Neuronal stem cell (in vitro differentiated cells): ENCODE measurements at places on chromosomes 1 and 21.

DNA sequence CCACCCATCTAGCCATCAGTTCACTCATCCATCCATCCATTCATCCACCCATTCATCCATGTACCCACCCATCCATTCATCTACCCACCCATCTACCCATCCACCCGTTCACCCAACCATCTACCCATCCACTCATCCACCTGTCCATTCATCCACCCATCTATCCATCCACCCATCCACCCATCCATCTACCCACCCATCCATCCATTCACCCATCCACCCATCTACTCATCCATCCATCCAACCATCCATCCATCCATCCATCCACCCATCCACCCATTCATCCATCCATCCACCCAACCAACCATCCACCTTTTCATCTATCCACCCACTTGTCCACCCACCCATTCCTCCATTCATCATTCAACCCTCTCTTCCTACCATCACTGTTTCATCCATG is 80.3 kb downstream of the KIF14 start:
- DNase-seq: no peak

- no peak for DNase-seq
These were observed 33.9 kb downstream of the TMEM51 start for GRCh38 chr1:15187175-15188129.

DNA sequence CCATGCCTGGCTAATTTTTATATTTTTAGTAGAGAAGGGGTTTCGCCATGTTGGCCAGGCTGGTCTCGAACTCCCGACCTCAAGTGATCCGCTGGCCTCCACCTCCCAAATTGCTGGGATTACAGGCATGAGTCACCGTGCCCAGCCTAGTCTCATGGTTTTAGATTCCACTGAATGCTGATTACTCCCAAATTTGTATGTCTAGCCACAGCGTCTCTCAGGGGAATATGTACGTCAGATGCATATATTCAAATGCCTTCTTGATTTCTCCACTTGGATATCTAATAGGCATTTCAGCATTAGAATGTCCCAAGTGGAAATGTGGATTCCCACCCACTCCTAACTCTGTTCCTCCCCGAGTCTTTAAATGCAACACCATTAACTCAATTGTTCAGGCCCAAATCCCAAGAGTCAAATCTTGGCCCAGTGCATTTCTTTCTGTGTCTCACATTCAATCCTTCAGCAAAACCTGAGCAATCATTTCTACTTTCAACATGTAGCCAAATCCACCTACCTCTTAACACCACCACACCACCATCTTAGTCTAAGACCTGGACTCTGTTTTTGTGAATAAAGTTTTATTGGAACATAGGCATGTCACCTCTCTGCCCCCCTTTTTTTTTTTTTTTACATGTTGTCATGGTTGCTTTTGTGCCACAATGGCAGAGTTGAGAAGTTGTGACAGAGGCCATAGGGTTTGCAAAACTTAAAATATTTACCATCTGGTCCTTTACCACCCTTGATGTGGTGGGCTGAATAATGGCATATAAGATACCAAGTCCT is 9.8 kb upstream of the CAMTA1 start:
- no peak for DNase-seq

DNA sequence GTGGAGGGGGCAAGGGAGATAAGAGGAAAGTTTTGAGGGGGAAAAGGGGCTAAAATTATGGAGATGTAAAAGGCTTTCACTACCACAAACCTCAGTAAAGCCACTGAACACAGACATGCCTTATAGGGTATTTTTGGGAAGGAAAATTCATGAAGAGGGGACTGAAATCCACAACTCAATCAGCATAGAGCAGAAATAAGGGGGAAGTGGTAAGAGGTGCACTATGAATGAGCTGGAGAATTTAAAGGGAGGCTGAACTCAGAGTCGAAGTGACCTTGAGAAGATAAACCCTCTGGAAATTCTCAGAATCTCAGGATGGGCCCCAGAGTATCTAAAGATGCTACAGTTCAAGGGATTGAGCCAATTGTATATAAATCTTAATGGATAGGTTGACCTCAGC is 15.3 kb downstream of the RHEX start:
- DNase-seq: no peak

- no peak for DNase-seq
These were observed 9.6 kb downstream of the TTLL10 start for GRCh38 chr1:1183221-1183747.

DNA sequence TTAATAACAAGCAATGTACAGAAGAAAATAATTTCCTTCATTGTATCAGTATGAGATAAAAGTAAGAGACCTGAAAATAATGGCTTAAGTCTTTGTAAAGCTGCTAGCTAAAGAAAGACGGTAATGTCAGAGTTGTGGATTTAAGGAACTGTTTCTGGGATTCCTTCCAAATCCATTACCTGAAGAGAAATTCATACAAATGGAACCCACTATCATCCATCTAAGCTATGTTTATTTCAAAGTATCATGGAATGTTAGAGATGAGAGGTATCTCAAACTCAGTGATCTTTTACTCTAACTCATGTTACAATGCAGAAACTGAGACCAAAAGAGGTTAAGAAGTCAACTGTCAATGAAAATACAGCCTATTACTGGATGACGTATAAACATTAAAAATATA is 197.7 kb downstream of the DENND1B start:
- no peak for DNase-seq

DNA sequence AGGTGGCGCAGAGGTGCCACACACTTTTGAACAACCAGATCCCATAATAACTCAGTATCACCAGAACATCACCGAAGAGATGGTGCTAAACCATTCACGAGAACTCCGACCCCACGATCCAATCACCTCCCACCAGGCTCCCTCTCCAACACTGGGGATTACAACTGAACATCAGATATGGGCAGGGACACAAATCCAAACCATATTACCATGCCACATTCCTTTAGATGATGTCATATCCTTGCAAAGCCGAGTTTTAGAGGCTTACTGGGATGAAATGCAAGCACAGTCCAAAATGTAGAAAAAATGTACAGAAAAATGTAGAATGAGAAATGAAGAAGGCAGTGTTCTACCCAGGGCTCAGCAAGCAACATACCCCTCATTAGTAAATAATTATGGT is 64.7 kb downstream of the SGIP1 start:
- DNase-seq: no peak

GRCh38 chr1:116878804-116879477 is 30.8 kb upstream of the PTGFRN start:
- DNase-seq: peak; percentile 47

DNA sequence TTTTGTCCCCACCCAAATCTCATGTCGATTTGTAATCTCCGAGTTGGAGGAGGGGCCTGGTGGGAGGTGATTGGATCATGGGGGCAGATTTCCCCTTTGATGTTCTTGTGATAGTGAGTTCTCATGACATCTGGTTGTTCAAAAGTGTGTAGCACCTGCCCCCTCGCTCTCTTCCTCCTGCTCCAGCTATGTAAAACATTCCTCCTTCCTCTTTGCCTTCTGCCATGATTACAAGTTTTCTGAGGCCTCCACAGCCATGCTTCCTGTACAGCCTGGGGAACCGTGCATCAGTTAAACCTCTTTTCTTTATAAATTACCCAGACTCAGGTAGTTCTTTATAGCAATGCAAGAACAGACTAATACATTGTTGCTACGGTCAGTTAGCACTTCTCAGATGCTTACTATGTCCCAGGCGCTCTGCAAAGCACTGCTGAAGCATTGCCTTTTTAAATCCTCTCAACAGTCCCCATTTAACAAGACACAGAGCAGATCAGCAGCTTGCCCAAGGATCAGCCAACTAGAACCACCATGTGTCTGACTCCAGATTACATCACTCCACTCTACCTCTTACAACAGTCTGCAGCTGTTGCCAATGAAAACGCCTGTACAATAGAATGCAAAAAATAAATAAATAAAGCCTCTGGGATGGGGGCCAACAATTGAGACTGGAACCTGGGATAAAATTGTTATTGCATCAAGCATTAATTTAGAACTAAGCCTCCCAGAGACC is 52.4 kb upstream of the USP1 start:
- no peak for DNase-seq

DNA sequence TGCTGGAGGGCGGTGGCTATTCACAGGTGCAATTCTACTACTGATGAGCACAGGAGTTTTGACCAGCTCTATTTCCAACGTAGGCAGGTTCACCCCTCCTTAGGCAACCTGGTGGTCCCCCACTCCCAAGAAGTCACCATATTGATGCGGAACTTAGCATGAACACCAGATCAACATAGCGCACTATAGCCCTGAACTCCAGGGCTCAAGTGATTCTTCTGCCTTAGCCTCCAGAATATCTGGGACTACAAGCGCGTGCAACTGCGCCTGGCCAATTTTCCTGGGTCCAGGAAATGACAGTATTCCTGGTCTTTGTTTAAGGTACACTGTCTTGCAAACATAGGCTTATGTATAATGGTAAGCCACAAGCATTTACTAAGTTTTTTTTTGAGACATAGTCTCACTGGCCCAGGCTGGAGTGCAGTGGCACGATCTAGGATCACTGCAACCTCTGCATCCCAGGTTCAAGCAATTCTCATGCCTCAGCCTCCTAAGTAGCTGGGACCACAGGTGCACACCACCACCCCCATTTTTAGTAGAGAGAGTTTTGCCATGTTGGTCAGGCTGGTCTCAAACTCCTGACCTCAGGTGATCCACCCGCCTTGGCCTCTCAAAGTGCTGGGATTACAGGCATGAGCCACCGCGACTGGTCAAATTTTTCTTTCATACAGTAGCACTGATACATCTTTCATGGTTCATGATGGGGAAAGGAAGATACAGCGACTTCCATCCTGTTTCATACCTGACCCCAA is 12.6 kb downstream of the MCL1 start:
- DNase-seq: no peak

DNA sequence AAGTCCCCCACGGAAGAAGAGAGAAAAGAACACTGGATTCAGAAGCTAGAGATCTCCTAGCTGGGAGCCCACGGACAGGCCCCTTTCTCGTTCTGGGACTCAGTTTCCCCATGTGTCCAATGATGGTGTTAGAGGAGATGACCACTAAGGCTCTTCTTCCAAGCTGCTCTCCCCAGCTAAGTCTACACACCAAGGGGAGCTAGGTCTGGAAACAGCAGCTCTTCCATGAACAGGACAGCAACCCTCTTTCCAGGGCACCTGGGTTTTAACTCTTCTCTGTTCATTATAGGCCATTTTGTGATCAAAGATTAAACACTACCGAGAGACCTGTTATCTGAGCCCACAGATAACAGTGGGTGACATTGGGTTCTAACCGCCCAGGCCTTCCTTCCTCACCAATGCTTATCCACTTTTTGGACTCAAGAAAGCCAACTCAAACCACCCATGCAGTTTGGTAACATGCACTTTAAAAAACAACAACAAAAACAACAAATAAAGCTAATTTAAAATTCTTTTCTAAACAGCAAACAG is 85.9 kb downstream of the MRPL37 start:
- no peak for DNase-seq

- DNase-seq: no peak
These were observed 75.0 kb downstream of the PTPN14 start for GRCh38 chr1:214476229-214476985.

GRCh38 chr1:36156329-36157114 is 562 bp downstream of the MAP7D1 start:
- DNase-seq: peak; percentile 90

DNA sequence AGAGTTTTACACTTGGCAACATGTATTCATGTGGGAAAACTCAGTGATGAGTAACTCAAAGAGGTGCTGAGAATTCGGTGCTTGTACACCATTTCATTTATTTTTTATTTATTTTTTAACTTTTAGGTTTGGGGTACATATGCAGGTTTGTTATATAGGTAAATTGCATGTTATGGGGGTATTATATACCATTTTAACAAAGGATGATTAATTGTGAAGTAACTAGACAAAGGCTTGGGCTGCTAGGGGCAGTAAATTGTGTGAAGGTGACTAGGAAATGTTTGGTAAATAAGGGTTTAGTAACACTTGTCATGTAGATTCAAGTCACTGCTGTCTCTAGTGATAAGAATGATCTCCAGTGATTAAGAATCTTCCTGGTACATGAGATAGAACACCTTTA is 139.0 kb downstream of the MAST2 start:
- no peak for DNase-seq

GRCh38 chr1:106952776-106953175 is 103.7 kb upstream of the PRMT6 start:
- DNase-seq: no peak

DNA sequence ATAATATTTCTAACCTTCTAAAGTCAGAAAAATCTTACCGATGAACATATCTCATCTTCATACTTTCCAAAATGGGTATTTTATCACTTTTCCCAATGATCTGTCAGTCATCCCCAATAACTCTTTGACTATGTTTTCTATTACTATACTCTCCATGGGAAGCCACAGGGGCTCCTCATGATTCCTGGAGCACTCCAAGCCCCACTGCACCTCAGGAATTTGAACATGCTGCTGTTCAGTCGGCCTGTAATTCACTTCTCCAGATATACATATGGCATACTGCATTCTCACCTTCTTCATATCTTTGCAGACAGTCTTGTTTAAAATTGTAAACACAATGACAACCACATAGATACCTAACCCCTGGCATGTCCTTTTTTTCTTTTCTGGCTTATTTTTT is 333.0 kb downstream of the BRINP3 start:
- DNase-seq: no peak

GRCh38 chr1:119380983-119381662 is 12.5 kb downstream of the HAO2 start:
- DNase-seq: no peak

DNA sequence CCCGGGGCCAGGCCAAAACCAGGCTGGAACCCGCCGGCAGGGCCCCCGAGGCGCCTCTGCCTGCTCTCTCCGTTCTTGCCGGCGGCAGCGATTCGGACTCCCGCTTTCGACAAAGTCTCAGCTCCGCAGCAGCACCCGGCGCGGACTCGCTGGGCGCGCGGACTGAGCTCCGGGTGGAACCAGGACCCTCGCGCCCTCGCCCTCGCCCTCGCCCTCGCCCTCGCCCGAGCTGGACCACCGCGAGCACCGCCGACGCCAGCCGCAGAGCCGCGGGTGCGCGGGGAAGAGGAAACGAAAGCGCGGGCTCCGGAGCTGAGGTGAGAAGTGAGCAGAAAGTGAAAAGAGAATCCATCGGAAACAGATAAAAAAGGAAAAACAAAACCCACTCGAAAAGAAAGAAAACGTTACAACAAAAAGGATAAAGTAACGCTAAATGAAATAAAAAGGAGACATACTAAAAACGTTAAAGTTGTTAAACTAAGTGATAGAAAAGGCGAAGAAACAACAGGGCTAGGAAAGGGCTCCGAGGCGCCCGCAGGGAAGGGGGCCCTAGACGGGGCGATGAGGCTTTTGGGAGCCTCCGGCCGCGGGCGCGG is 64.9 kb downstream of the MEF2D start:
- no peak for DNase-seq

- DNase-seq: no peak
These were observed 111.4 kb downstream of the TOMM20 start for GRCh38 chr1:235017191-235017590.
